ENCODE measurements at places on chromosomes 13 and 19.

GRCh38 chr13:79434556-79434955, 28.5 kb upstream of the RBM26 start:
- DNase-seq: no peak

- DNase-seq: no peak
Measured at GRCh38 chr13:57982782-57983181, 351.2 kb downstream of the PCDH17 start.

- peak; percentile 7 for DNase-seq
Measured at GRCh38 chr13:93690139-93690538, 463.5 kb downstream of the GPC6 start.

- peak; percentile 62 for DNase-seq
Measured at GRCh38 chr19:42140125-42140754, 8.0 kb upstream of the POU2F2 start.

DNA sequence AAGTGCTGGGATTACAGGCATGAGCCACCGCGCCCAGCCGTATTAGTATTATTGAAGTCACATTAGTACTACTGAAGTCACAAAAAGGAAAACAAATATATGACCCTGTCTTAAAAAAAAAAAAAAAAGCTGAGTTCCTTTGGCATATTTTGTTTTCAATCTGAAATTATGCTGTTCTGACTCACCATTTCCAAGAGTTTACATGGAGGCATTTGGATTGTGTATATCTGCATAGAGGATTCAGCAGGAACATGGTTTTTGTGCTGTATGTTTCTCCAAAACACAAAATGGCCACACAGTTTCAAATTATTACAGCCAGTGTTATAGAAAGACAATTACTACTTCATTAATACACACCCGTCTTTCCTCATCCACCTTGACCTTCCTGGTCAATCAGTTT, 103.5 kb upstream of the TSC22D1 start:
- no peak for DNase-seq

GRCh38 chr19:54659300-54659699, 3.5 kb upstream of the LILRB4 start:
- no peak for DNase-seq

DNA sequence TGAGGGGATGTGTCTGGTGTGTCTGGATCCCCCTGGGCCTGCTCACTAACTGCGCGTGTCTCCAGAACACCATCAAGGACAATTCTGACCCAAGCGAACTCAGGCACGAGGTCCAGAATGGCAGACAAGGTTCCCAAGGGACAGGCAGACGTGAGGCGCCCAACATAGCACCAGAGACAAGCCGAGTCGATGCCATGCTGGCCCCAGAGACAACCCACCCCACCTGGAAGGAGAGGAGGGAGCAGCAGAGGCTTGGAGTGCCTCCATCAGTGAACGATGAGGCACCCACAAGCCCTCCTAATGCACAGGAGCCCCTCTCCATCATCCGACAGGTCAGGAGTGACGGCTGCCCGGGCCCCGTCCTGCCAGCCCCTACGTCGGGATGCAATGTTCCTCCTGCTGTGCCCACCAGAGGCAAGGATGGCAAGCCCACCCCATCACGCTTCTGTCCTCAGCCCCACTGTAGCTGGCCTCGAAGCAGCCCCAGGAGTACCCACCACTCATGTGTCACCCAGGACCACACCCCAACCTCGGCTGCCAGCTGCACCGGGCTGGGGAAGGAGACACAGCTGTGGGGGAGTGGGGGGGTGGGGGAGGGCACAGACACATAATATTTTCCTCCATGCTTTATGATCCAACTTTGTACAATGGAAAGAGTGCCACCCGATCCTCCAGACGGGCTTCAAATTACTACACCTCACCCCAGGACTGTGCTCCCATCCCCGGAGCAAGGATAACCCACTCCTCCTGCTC, 11.8 kb downstream of the AP3D1 start:
- no peak for DNase-seq

- no peak for DNase-seq
Measured at GRCh38 chr13:46334035-46334822, 52.8 kb downstream of the RUBCNL start.

DNA sequence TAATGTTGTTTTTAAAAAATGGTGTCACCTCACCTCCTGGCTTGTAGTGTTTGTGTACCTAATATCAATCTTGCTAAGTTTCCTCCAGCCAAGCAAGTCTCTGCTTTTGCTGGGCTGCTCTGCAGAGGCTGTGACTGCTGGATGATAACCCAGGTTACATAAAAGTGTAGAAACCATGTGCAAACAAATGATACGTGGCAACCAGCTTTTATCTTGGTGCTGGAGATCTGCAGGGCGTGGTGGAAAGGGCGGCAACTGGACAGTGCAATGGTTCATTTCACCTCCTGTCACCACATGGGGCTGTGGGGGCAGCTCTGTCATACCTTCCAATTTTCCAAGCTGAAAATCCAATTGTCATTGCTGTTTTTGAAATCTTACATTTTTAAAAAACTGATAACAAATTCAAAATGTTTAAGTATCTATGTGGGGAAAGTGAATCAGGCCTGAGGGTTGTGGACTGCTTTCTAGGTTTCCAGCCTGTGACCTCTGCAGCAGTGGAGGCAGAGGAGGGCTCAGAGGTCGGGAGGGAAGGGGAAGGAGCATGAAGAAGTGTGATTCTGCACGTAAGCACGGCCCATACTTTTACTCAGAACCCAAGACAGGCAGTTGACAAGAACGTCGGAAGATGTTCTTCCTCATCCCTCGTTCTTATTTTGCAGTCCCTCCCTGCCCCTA, 9.7 kb downstream of the GPR42 start:
- no peak for DNase-seq

DNA sequence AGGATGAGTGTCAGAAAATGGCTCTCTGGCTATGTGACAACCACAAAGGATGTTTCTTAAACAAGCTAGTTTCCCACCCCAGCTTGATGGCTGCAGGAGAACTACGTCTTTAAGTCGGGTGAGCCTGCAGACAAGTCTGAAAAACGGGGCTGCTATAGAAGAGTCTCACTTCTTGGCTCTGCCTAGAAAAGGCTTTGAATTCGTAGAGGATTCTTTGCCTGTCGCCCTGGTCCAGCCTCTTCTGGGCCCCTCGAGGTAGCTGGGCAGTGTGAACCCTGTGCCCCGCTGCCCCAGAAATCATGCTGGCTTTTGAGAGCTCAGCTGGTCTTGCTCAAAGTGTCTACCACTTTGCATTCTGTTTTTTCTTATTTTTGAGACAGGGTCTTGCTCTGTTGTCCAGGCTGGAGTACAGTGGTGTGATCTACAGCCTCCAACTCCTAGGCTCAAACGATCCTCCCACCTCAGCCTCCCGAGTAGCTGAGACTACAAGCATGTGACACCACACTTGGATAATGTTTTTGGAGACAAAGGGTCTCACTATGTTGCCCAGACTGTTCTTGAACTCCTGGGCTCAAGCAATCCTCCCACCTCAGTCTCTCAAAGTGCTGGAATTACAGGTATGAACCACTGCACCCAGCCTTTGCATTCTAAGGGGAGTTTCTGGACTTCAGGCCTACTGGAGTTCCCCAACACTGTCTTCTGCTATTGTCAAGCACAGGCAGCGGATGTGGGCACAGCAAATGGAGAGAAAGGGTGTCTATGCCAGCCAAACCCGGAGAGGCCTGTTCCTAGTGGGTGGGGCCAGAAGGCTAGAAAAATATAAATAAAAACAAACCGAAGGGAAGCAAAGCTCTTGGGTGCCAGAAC, 6.5 kb downstream of the CEBPA start:
- DNase-seq: no peak

DNA sequence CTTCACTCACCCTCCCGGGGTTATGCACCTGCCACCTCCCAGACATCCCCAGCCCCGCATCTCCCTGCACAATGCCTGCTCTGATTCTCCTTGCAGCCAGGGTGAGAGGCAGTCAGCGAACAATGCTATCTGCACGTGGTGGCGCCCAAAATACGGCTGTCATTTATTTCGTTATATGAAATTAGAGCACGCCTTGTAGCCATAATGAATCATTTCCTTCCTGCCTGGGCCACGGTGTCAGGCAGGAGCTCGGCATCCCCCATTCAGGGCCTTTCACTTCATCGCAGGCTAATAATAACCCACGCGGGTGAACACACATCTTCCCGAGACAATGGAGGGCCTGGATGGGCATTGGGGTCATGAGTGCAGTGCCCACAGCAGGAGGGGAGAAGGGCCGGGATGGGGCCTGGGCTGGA, 143.8 kb upstream of the ZNF507 start:
- DNase-seq: peak; percentile 94

DNA sequence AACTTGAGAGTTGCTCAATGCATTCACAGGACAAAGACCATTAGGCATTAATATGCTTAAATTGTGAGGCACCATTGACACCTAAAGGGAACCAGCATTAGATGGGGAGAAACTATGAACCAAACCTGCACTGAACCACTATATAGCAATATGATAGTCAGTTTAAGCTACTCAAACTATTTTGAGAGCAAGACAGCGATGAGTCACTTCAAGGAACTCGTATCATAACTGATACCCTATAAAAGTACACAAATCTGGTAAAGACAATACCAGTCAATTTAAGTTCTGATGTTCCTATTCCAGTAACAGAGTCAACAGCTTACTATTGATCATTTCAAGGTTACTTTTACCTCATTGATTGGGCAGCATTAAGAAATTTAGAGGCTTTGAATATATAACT, 151.3 kb upstream of the ATXN8OS start:
- no peak for DNase-seq

GRCh38 chr13:48531416-48532255, 1.2 kb downstream of the RCBTB2 start:
- DNase-seq: peak; percentile 33

GRCh38 chr13:23969647-23970046, 72.3 kb upstream of the C1QTNF9B start:
- DNase-seq: no peak

DNA sequence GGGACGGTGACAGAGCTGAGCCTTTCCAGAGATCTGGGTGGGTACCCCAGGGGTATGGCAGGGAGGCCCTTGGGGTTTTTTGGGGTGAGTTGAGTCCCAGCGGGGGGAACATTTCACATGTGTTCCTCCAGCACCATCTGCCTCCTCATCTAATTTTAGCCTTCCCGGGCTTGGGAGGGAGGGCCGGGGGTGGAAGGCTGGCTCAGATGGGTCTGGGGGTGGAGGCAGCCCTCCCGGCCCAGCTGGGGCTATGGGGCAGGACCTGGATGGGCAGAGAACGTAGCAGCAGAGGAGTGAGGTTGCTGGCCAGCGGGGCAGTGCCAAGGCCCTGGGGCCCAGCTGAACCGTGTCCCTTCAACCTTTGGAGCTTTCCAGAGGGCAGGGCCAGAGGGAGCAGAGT, 23.5 kb downstream of the ADGRL1 start:
- no peak for DNase-seq

DNA sequence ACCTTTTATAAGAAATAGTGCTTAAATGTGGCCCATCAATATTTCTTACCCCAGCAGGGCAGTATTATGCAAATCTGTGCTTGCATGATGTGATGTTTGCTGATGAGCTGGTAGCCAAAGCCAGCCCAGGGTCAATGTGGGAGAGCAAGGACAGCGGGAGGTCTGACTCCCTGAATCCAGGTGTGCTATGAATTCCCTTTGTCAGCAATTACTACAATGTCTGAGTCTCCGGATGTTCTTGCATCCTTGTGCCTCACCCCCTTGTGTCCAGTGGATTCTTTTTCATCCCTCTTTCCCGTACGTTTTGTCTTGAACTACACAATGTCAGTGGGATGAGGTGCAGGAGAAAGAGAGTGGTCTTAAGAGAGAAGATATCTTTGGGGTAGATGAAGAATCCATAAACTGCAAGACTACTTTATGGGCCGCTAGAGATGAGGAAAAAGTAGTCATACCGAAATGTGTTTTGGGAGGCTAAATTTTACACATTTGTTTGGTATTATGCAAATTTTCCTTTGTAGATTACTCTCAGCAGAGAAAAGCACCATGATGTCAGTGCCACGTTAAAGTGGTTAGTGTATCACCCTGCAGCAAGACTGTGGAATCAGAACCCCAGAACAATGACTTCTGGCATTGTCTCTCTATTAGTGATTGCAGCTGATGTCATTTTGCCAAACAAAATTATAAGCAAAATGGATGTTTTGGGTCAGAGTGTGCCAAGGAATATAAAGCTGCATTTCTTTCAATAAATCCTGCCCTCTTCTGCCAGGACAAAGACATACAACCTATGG, 53.5 kb upstream of the TSHZ3 start:
- DNase-seq: no peak

DNA sequence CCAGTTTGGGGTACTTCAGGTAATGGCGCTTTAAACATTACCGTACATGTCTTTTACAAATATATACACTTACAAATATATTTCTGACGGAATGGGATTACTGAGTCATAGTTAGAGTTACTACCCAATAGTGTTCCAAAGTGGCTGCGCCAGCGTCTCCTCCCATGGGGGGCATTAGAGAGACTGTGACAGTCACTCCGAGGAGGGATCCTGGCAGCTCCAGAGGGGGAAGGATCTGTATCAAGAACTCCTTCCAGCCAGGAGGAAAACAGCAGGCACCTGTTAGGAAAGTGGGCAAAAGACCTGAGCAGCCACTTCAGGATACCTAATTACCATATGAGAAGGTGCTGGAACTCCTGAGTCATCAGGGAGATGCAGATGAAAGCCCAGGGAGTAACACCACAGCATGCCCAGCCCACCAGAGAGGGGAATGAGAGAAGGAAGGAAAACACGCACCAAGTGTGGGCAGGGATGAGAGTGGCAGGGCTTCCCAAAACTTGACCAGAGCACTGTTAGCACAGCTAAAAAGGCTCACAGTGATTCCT, 52.9 kb downstream of the SLC7A9 start:
- no peak for DNase-seq

- no peak for DNase-seq
Measured at GRCh38 chr19:10110972-10111317, 548 bp upstream of the P2RY11 start.

DNA sequence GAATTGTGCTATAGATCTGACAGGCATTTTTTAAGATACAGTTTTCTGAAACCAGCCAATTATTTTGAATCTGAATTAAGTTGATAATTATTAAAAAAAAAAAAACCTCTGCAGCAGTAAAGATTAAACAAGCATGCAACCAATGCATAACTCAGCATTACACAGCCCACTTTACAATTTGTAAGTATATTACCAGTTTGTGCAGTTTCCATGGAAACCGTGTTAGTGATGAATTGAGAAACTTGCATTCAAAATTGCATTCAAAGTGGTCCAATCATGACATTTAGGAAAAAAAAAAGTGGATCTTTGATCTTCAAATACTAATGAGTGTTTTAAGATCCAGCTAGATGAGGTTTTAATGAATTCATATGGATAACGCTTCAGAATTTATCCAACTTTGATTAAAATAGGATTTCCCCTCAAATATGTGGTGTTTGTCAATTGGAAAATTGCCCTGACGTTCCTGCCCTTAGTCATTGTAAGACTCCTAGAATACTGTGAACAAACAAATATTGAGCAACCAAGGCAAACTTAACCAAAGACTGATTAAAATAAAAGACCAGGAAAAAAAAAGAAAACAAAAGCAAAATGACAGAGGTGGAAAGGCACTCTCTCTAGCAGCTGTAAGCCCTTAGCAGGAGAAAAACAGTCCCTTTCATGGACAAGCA, 314.8 kb upstream of the MAB21L1 start:
- DNase-seq: no peak

GRCh38 chr13:46389457-46390451, 2.7 kb upstream of the RUBCNL start:
- DNase-seq: no peak
